ENCODE measurements at places on chromosomes 11 and 22.
A peak's percentile ranks its signal among the peaks of the same experiment; 100 is the strongest.

GRCh38 chr11:116577273-116577672, 195.5 kb downstream of the BUD13 start:
- DNase-seq, result no peak

GRCh38 chr22:31732089-31732829, 17.7 kb downstream of the PRR14L start:
- DNase-seq, result no peak

- DNase-seq, result no peak
These were observed 9.4 kb downstream of the TREH start for GRCh38 chr11:118670063-118670462.

DNA sequence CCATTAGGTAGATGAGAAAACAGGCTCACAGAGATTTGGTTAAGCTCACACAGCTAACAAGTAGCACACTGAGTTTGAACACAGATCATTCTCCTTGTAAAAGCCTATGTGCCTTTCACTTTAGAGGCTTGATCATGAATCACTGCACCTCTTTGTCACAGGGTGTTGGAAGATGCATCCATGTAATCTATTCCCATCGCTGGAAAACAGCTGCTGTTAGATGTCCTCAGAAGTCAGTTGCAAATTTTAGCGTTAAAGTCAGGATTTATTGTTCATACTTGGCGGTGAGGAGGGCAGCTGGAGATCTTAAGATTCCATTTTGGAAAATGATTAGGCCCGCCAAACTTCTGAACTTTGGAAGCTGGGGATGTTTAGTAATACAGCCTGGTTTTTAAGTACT, 2.6 kb downstream of the CNTF start:
- DNase-seq, result no peak

DNA sequence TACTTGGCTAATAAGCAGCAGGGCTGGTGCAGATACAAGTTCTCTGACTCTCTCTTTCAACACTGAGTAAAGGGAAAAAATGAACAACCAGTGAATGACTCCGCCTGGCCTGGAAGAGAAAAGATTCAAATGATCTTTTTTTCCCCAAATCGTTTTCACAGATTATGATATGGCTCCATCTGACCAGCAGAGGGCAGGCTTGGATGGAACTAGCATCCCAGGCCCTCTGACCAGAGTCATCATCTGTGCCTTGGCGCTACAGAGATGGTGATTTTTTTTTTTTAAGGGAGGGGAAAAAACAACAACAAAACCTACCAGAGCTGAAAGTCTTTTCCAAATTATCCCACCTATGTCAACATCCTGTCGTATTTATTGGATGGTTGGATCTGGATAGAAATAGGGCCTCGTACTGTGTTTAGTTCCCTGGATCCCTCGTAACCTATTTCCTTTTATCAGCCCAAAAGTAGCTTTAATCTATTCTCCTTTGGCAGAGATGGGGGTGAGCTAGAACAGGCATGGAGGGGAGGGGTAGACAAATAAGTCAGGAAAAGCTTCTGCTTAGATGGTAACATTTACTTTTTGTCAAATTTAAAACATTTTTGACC, 69.7 kb downstream of the PRSS23 start:
- peak; percentile 54 for DNase-seq

DNA sequence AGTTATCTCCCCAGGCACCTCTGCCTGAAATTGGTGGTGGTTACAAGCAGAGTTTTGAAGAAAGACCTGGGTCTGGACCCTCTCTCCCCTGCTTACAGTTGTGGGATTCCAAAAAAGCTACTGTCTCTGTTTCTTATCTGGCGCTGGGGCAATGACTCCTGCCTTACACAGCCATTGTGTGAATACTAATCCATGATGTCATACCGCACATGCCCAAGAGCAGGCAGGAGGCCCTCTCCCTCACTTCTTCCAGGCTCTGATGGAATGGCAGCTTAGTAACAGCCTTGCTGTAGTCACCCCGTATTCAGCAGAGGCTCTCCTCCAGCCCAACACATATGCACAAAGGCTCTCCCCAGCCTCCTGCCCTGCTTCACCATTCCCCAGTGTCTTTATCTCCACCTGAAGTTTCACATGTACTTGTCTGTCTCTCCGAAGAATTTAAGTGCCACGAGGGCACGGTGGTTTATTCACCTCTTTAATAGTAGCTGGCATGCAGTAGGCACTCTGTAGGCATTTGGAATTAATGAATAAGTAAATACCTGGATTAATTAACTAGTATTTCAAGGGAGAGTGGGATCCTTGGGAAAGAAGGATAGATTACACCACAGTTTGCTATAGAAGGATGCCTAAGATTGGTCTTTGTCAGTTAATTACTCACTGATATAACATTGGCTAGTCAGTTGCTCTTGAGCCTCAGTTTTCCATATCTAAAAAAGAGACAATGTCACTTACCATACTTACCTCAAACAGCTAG, 165.6 kb downstream of the ETS1 start:
- peak; percentile 35 for DNase-seq

DNA sequence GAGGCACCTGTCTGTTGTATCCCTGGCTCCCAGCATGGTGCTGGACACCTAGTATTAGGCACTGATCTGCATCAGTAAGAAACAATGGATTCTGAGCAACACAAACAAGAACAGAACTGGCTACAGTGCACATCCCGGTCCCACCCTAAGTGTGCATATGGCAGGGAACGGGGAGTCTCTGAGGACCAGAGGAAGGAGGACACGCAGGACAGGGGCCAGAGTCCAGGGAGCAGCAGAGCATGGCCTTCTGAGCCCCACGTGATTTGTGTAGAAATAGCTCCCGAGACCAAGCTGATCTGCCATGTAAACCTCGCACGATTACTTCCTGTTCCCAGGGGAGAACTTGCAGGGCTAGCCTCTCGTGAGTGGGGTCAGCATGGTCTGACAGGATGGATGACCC, 12.7 kb upstream of the SNX32 start:
- DNase-seq, result no peak

GRCh38 chr22:19110064-19110458, 12.2 kb downstream of the DGCR2 start:
- no peak for DNase-seq

- no peak for DNase-seq
These were observed 276.9 kb downstream of the FAM76B start for GRCh38 chr11:95512682-95513081.

DNA sequence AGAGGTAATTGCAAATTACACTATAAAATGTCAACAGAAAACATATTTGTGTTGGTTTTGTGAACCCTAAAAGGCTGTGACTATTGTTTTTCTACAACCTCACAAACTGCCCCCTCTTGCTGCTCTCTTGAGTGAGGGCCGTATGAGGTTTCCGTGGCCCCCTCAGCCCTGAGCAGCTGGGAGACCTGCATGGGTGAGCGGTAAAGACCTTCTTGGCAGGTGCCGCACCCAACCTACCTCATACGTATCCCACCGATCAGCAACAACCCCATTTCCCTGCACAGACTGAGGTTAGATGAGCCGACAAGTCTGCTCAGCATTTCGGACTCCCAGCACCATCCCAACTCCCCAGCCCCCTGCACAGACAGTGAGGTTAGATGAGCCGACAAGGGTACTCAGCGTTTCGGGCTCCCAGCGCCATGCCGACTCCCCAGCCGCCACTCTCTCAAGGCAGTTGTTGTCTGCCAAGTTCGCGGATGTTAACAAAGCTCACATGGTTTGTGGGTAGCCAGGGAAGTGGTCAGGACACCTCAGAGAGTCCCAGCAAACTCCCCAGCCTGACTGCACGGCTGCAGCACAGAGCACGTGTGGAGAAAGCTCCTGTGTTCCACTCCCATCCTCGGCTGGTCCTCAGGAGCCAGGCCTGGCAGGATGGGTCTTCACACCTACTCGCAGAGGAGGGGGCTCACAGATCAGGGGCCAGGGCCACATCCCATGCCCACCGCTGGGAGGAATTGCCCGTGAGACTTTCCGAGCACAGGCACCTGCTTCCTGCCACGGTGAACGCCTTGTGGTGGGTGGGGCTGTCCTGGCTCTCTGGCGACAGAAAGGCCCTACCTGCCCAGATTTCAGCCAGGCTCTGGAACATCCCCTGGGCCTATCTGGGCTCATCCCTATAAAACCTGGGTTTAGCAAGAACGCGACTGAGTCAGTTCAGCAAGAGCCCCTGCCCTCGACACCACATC, 502.9 kb downstream of the BRD1 start:
- no peak for DNase-seq

GRCh38 chr22:25437414-25438160, 126.9 kb upstream of the GRK3 start:
- no peak for DNase-seq

DNA sequence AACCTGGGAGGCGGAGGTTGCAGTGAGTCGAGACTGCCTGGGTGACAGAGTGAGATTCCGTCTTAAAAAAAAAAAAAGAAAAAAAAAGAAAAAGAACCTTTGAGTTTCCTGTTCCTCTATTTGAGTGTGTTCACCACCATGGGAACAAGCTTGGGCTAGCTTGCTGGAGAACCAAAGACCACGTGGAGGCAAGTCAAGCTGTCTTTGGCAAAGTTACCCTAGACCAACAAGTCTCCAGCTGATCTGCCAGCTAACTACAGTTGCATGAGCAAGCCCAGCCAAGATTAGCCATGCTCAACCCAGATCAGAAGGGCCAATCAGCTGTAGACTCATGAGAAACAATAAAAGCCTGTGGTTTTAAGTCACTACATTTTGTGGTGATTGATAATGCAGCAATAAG, 29.7 kb downstream of the SLN start:
- no peak for DNase-seq

DNA sequence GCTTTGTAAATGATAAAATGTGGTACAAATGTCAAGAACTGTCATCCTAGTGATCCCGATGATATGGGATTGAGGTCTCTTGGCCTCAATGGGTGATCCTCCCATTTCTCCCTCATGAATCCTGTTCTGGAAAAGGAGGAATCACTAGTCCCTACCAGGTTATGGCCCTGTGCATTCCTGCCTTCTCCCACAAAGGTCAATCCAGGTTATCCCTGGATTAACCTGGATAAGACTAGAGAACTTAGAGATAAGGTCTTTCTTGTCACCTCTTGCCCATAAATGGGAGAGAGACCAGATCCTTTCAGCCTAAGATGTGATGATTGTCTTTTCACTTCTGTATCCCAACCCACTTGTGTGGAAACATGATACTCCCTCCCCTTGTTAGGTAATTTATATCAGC, 396.7 kb downstream of the BUD13 start:
- no peak for DNase-seq

DNA sequence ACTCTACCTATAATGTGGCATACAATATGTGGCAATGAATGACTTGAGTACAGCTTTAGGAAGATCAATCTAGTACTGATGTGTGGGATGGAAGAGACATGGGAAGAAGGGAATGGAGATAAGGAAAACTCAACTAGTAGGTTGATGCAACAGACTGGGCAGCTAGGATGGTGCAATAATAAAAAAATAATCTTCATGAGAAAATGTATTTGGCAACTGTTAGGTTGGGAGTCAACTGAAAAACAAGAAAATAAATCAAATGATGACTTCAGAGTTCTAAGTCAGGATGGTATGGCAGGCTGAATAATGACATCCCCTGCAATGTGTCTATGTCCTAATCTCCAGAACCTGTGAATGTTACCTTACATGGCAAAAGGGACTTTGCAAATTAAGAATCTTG, 236.8 kb upstream of the PITPNB start:
- DNase-seq, result no peak

DNA sequence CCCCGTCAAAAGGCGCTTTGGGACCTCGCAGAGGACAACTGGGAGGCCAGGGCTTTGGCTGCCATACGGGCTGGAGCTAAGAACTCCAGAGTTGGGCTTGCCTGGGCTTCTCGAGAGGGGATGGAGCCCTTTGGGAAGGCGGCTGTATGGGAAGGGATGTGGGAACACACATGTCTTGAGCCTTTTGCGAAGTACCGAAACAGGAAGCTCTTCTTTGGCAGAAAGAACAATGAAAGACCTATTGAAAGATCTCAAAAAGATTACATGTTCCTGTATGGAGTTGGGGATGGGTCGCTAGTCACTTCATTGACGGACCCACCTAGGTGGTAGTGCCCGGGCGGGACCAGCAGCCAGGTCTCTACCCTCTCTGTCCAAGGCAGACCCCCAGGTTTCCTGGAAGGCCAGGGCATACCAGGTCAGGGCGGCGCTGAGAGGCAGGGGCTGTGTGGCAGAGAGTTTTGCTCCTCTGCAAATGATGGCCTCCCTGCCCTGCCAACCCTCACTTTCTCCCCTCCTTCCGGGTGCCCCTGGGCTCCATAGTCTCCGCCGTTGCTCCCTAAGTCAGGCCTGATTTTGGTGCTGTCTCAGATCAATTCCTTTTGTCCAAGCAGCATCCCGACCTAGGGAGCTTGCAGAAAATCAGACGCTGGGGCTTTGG, 1.0 kb downstream of the ST14 start:
- no peak for DNase-seq

DNA sequence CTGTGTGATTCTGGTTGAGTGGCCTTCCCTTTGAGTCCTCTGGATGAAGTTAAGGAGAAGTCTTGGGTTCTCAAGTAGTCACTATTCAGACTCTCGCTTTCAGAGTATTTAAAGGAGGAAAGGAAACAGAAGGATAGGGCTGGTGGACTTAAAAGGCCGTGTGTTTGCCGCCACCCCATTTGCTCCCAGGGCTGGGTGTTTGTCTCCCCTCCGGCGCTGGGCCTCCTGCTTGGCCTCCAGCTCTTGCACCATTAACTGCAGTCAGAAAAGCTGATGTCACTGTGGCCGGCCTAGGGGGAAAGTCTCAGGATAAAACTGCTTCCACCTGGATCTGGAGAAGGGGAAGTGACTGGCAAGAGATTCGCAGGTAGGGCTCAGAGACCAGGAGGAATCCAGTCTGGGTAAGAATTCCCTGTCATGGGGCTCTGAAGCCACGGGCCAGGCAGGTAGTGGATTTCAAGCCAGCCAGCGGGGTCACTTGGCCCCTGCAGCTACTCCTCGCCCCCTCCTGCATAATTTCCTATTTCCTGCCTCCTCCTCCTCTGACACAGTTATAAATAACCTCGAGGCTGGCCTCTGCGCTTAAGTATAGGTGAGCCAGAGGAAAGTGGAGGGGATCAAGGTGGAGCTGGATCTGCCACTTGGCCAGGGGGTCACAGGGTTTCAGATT, 17.1 kb downstream of the TIMP3 start:
- no peak for DNase-seq

- DNase-seq, result peak; percentile 16
These were observed 524 bp downstream of the MTMR2 start for GRCh38 chr11:95923439-95923727.

DNA sequence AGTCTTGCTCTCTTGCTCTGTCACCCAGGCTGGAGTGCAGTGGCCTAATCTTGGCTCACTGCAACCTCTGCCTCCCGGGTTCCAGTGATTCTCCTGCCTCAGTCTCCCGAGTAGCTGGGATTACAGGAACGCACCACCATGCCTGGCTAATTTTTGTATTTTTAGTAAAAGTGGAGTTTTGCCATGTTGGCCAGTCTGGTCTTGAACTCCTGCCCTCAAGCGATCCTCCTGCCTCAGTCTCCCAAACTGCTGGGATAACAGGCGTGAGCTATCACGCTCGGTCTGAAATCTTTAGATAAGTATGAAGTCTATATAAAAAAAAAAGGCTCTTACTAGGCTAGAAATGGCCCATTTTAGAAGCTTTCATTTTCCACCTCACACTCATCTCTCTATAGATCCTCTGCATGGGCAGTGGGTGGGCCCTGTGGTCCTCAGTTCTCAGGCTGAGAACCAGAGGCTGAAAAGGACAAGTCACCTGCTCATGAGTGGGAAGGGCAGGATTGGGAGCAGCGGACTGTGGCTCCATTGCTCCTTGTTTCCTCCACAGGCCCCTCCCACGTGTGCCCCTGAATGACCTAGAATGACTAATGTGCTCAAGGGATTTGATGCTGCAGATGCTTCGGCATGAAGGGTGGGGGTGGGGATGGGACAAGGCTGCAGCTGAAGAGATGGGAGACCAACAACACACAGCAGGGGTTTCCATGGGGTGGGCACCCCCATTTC, 19.8 kb upstream of the PRAME start:
- DNase-seq, result no peak

Measured in activated naive CD8-positive, alpha-beta T cell treated with anti-CD3 and anti-CD28 coated beads, Interleukin-2, amount 50 U/mL, for 24 hours (primary cell).